ENCODE measurements at places on chromosomes 3 and 15.

- DNase-seq = no peak
Measured at GRCh38 chr3:108093616-108094015, 2.8 kb upstream of the CD47 start.

DNA sequence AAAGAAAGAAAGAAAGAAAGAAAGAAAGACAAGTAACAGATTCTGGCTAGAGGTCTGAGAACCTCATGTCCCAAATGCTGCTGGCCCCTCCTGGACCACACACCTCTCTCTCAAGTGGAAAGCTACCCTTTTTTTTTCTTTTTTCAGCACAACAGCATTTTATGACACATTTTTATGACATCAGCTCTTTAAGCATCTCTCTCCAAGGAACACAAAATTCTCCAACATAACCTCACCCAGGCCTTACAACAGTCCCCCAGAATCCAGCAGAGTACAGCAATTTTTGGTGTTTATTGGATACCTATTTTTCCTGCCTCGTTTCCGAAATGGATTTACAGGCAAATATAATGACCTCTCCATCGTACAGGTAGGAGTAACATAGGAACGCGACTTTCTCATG lies 11.2 kb upstream of the NTRK3 start:
- no peak for DNase-seq

DNA sequence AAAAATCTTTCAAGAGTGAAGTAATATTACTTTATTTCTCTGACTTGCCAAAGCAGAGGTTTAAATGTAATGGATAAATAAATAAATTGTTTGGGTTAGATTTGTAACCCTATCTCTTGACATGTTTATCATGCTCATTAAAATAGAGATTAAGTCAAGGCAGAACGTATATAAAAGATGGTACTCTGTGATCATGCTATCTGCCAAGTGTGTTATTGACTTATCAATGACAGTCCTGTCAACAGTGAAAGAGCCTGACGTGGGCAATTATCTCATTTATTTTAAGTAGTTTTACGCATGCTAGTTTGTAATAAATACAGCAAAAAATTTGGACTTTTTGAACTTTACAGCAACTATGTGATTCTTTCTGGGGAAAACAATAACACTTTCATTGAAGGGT lies 43.7 kb downstream of the PROS1 start:
- DNase-seq = no peak

- no peak for DNase-seq
Measured at GRCh38 chr3:126464494-126464893, 11.2 kb downstream of the ZXDC start.

GRCh38 chr3:26708501-26708900 lies 85.9 kb downstream of the LRRC3B start:
- no peak for DNase-seq

DNA sequence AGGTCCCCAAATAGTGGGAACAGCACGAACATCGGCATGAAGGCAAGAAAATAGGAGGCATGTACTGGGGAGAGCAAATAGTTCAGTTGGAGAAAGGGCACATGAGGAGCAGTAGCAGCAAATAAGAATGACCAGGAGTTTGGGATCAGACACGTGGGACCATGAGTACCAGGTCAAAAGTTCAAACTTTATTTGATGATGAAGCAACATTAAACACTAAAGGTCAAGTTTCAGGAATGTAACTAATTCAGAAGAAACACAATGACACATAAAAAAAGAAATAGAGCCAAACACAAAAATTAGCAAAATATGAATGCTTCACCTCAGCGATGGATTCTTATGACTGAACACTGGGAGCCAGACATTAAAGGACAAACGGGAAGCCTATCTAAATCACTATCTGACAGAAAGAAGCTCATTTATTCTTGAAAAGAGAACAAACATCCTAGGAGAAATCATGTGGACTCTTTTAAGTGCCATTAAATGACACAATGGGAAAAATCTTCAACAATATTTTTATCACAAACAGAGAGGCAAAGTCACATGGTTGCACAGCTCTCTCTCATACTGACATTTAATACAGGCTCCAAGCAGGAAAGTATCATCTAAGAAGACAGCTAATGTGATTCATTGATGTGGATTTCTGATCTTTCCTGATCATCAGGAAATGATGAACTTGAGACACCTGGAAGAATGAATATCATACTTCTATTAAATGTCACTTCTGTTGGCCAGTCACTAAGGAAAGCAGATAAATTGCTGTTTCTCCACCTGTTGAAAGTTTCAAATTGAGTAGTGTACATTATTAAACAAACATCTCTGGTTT lies 216.9 kb upstream of the THBS1 start:
- DNase-seq = no peak

GRCh38 chr3:194257916-194258668 lies 93.0 kb downstream of the CPN2 start:
- no peak for DNase-seq

GRCh38 chr3:171295484-171296373 lies 164.5 kb downstream of the TNIK start:
- no peak for DNase-seq

- no peak for DNase-seq
Measured at GRCh38 chr3:133763797-133764683, 17.8 kb downstream of the TF start.

DNA sequence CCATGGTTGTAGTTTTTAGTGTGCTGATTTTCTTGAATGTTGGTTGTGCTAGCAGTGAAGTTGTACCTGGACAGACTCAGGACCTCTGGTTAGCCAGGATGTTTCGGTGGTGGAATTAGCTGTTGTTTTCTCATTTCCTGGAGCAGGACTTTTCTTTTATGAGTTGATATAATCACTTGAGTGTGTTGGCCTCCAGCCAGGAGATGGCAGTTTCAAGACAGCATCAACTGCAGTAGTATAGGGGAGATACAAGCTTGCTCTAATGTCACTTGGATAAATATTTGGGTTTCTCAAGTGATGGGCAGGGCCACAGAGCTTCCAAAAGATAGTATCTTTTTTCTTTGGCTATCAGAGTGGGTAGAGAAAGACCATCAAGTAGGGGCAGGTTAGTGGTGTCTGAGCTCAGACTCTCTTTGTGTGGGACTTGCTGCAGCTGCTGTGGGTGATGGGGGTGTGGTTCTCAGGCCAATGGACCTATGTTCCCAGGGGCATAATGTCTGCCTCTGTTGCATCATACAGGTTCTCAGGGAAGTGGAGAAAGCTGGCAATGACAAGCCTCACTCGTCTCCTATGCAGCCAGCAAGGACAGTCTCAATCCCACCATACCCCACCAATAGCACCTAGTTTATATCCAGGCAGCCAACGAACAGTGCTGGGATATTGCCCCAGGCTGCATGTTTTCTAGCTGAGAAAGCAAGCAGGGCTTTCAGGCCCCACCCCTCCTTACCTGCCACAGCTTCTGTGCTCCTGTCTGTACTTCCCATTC lies 14.6 kb upstream of the OR5K2 start:
- no peak for DNase-seq

- DNase-seq = no peak
Measured at GRCh38 chr15:36479200-36479896, 100.1 kb upstream of the CDIN1 start.

GRCh38 chr15:31347067-31347975 lies 20.7 kb downstream of the KLF13 start:
- DNase-seq = peak; percentile 55

GRCh38 chr3:151976211-151977050 lies 103.0 kb downstream of the SUCNR1 start:
- DNase-seq = no peak

GRCh38 chr3:130543322-130543721 lies 26.3 kb downstream of the COL6A6 start:
- no peak for DNase-seq

- no peak for DNase-seq
Measured at GRCh38 chr3:50474717-50475116, 28.7 kb downstream of the CACNA2D2 start.

- DNase-seq = no peak
Measured at GRCh38 chr3:171851660-171852058, 8.5 kb downstream of the TMEM212 start.

- no peak for DNase-seq
Measured at GRCh38 chr3:138456961-138457862, 22.8 kb downstream of the ESYT3 start.

DNA sequence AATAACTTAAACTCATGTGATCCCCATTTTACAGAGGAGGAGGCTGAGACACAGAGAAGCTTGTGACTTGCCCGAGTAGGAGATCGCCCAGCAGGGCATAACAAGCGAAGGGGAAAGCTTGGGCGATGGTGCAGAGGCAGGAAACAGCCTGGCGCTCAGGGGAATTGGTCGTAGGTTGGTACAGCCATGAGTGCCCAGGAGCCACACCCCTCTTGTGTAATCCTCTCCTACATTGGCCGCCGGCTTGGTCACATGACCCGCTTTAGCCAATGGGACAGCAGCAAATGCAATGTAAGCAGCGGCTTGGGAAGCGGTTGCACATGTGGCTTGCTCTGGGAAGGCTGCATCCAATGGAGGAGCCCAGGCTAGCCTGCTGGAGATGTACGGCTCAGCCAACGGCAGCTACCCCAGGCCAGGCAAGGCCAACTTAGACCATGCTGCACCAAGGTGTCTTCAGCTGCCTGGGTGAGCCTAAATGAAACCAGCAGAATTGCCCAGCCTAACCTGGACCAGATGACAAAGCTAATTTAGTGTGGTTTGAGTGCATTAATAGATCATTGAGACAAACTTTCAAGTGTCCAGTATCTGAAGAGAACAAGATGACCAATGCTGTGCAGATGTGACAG lies 50.3 kb upstream of the SLC6A6 start:
- no peak for DNase-seq

GRCh38 chr3:54527953-54528352 lies 399.9 kb downstream of the LRTM1 start:
- no peak for DNase-seq
